Thymus (tissue), 14 donors: ENCODE measurements at places on chromosomes 4 and X.

DNA sequence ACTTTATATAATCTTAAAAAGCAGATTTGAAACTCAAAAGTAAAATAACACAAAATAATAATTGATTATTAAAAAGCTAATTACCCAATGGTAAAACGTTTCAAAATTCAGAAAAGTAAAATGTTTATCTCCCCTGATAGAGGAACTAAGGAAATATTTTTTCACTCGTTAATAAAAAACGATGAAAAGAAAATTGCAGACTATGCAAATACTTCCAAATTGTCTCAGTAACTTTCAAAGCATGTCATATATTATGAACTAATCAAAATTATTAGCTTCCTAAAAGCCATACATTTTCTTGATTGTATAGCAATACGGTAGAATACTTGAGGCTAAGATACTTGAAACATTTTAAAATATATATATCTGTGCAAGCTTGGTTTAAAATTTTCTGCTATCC lies 366.3 kb downstream of the TLL1 start:
- no peak for DNase-seq

GRCh38 chrX:87961471-87961870 lies 443.9 kb downstream of the KLHL4 start:
- DNase-seq: no peak

GRCh38 chr4:102429553-102429952 lies 71.6 kb upstream of the NFKB1 start:
- no peak for DNase-seq

GRCh38 chrX:105753411-105753810 lies 68.9 kb upstream of the NRK start:
- DNase-seq: no peak

DNA sequence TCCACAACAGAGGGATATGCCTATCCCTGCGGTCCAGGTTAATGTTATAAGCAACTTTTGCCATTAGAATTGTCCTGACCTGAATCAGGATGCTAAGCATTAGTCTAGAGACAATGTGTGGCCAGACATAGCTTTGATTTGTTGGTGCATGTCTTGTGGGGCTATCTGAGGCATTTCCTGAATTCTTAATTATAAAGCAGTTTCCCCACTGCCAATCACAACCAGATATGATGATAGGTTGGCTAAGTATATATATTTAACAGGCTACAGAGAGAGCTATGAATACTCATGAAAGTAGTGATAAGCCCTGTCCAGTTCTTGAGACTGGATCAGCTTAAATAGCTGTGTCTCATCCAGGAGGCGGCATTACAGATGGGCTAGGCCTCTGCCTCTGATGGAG lies 37.8 kb upstream of the ZNF81 start:
- DNase-seq: no peak
